ENCODE measurements at places on chromosomes 4 and X. TPM values are rescaled to one million over a fixed set of nuclear protein-coding genes. Genes with fewer than 3 reads are reported as not detected.

GRCh38 chr4:3802571-3803474 lies 36.6 kb downstream of the ADRA2C start:
- no peak overlapping the region for H3K27ac ChIP-seq
- H3K4me1 ChIP-seq: no peaks in the 10 kb centered on the region
- no peak for DNase-seq
- H3K27me3 ChIP-seq: peaks cover 17% of the 10 kb centered on the region
- H3K4me3 ChIP-seq: no peak overlapping the region

DNA sequence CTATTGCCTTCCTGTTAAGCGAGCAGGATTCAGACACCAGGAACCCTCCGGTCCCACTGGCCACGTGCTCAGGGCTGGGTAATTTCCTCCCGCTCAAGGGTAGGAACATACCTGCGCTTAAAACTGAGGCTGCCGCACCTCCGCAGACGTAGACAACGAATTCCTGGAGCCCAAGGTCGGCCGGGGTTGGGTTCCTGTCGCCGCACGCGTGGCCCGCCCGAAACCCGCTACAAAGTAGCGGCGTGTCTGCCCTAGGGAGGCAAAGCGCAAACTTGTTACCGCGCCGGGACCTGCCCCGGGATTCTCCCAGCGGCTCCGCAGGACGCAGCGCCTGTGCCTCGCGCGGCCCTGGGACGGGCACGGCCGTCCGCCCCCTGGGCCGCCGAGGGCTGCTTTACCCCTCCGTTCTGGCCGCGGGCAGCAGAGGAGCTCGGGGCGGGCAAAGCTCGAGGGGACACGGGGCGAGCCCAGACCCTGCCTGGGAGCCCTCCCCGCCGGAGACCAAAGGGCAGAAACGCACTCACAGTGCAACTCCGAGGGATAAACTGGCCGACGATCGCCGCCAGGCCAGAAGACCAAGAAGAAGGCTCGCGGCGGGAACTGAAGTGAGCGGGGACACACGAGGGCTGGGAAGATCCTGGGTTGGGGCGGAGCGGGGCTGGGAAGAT lies at the start of gene ERVMER34-1:
ERVMER34-1 (minus strand) TSS at position 607 of the 668 bp plus-strand sequence. CDS start 5,905 bp downstream, outside the sequence.
- no peak within 1 kb of the TSS for H3K27ac ChIP-seq
- H3K27me3 ChIP-seq: peaks cover 41% of the 10 kb centered on the region
- peak; percentile 5 for DNase-seq
- peak within 1 kb of the TSS; percentile 72 for H3K4me3 ChIP-seq
- no peaks in the 10 kb centered on the region for H3K36me3 ChIP-seq

- H3K4me3 ChIP-seq: no peak overlapping the region
- no peak overlapping the region for H3K27ac ChIP-seq
- no peaks in the 10 kb centered on the region for H3K36me3 ChIP-seq
- H3K4me1 ChIP-seq: no peaks in the 10 kb centered on the region
These were observed 515.7 kb downstream of the SMARCA1 start for GRCh38 chrX:129007631-129008030.

- H3K36me3 ChIP-seq: no peaks in the 10 kb centered on the region
- H3K4me3 ChIP-seq: no peak overlapping the region
- H3K27ac ChIP-seq: peak overlapping the region; percentile 76
- no peaks in the 10 kb centered on the region for H3K27me3 ChIP-seq
- H3K4me1 ChIP-seq: peaks cover 10% of the 10 kb centered on the region
These were observed 4.3 kb upstream of the PLAC8 start for GRCh38 chr4:83118869-83119268.

DNA sequence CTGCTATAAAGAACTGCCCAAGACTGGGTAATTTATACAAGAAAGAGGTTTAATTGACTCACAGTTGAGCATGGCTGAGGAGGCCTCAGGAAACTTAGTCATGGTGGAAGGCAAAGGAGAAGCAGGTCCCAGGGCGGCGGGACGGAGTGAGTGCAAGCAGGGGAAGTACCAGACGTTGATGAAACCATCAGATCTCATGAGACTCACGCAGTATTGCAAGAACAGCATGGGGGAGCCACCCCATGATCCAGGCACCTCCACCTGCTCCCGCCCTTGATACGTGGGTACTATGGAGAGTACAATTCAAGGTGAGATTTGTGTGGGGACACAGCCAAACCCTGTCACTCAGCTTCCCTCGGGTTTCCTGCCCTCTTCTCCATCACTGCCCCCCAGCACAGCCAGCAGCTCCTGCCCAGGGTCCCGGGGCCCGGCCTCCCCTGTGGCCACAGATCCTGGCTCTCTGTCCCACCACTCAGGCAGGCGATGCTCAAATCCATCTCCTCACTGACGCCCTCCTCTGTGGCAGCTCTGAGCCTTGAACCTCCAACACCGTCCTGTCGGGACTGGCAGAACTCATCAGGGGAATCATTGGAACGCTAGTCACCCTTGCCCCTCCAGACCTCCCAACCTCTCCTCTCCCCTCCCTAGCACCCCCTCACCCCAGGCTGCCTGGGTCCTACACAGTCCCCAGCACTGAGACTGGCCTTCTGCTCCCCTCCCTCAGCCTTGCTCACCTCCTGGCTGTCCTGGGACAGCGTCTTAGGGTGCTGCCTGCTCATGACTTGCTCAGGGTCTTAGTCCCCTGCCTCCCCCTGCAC lies 37.6 kb downstream of the FGFRL1 start:
- H3K4me3 ChIP-seq: no peak overlapping the region
- H3K27ac ChIP-seq: no peak overlapping the region
- peaks cover 6% of the 10 kb centered on the region for H3K4me1 ChIP-seq

Gene XK
- not detected for polyA plus RNA-seq

Gene HS3ST1
- polyA plus RNA-seq: not detected

Measured in naive thymus-derived CD8-positive, alpha-beta T cell (primary cell).